ENCODE measurements at places on chromosomes 16 and 17.

GRCh38 chr17:78774956-78775571, 7.0 kb downstream of the CYTH1 start:
- H3K4me3 ChIP-seq, result peak overlapping the region; percentile 68
- peaks cover 43% of the 10 kb centered on the region for H3K4me1 ChIP-seq
- DNase-seq, result no peak
- H3K27ac ChIP-seq, result peak overlapping the region; percentile 97
- no peaks in the 10 kb centered on the region for H3K27me3 ChIP-seq

GRCh38 chr16:79928142-79928873, 327.8 kb upstream of the MAF start:
- H3K4me1 ChIP-seq, result no peaks in the 10 kb centered on the region
- H3K27ac ChIP-seq, result no peak overlapping the region
- H3K36me3 ChIP-seq, result no peaks in the 10 kb centered on the region
- no peak overlapping the region for H3K4me3 ChIP-seq
- DNase-seq, result no peak
- H3K27me3 ChIP-seq, result no peaks in the 10 kb centered on the region

DNA sequence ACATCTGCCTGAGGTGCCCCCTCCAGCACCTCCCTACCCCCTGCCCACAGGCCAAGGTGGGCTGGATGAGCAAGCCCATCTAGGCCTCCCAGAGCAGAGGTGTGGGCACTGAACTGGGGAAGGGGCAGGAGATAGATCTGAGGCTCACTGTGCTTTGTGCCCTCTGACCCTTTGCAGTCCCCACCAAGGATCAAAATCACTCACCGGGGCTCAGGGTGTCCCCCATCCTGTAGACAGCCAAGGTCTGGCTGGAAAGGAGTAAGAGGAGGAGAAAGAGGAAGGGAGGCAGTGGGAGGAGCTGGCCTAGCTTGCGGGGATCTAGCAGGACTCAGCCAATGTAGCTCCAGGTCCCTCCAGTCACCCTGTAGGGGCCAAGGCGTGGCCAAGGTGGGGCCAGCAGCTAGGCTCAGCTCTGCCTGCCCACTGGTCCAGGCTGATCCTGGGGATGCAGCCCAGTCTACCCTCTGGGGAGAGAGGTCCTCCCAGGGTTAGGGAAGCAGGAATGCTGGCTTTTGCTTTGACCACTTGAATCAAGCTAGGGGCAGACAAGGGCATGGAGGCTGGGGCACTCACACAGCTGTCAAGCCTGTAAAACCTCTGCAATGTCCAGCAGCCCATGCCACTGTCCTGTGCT, 1.8 kb downstream of the SLC12A4 start:
- H3K27me3 ChIP-seq, result no peaks in the 10 kb centered on the region
- peak overlapping the region; percentile 34 for H3K27ac ChIP-seq
- peak overlapping the region; percentile 96 for H3K4me3 ChIP-seq

GRCh38 chr17:42286411-42287221, 1.7 kb upstream of the STAT5A start:
- H3K27me3 ChIP-seq, result no peaks in the 10 kb centered on the region
- no peak overlapping the region for H3K27ac ChIP-seq
- DNase-seq, result no peak
- peak overlapping the region; percentile 91 for H3K4me3 ChIP-seq
- H3K36me3 ChIP-seq, result no peaks in the 10 kb centered on the region
